ENCODE measurements at places on chromosomes 7 and 10.

DNA sequence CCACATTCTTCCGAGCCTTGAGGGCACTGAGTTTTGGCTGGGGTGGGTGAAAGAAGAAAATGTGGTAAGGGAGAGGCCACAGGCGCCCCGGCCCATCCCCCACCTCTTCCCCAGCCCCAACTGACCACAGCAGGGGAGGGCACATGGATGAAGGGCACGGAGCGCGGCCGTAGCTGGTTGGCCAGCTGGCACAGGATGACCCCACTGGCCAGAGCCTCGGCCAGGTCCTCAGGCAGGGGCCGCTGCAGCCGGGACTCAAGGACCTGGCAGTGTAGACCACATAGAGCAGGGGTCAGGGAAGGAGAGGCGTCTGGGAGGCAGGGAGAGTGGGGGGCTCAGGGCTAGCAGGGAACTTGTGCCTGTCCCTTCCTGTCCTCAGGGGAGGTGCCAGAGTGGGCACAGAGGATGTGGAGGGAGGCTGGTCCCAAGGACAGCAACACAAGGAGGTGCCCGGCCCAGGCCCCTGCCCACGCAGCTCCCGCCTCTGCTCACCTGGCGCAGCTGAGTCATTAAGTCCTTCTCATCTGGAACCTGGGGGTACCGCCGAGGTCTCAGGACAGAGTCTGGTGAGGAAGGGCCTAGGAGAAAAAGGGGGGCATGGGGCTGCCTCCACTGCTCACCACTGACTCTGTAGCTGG, 2.2 kb upstream of the SAP25 start:
- DNase-seq = no peak

- no peak for DNase-seq
Observed at GRCh38 chr10:121572859-121573537, 25.2 kb downstream of the FGFR2 start.

GRCh38 chr10:1130226-1130625, 74.0 kb downstream of the WDR37 start:
- DNase-seq = no peak

DNA sequence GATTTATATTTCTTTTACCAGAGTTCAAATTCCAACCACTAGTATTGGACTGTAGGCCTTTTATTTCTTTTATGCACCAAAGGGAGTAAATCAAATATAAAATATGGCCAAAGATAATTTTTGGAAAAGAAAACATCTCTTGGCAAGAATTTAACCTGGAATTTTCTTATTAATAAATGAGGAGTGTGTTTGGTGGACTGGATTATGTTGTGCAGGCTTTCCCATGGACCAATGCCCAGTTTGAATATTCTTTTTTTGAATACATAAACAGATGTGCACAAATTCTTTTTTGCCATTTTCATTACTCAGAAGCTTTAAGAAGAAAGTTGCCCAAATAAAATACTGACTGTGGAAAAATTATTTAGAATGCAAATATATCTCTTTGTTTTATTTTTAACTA, 22.1 kb upstream of the PRKG1 start:
- DNase-seq = no peak

GRCh38 chr10:43125881-43126731, 12.1 kb upstream of the CSGALNACT2 start:
- no peak for DNase-seq

DNA sequence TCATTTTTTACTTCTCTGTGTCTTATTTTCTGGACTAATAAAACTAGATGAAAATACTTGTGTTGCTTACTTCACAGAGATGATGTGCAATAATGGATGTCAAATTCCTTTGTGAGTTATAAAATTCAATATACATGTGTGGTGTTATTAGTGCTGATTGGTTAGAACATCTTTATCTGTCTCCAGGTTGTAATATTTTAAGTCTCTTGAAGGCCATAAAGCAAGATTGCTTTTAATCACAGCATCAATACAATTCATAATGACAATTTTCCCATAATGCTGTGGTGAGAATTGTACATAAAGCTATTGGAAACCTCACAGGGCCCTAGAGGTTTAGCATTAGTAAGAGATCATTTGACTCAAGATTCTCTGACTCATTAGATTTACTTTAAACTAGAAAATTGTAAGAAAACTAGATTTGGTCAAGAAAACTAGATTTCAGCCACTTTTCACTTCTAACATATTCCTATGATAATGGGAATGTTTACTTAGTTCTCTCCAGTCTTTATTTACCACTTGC, 963.7 kb downstream of the REEP3 start:
- no peak for DNase-seq

GRCh38 chr10:12902135-12902572, 99.4 kb downstream of the CCDC3 start:
- peak; percentile 30 for DNase-seq

DNA sequence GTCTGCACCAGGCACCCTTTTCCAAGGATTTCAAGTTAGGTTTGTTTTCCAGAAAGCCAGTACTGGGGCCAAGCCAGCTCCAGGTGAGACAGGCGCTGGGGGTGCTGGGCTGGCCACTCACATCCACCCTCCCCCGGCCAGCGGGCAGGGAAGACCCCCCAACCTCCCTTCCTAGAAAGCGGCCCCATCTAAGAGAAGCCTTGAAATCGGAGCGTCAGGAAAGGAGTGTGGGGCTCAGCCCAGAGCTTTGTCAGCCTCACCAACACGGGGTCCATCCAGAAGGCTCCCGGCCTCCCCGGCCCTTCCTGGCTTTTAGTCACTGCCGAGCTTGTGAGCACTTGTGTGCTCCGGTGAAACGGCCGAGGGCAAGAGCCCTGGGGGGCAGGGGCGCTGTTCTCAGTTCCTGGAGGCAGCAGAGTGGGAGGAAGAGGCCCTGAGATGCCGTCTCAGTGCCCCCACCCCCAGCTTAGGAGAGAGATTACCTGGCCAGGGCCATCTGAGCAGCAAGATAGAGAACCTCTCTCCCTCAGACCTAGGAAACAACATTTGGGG, 39.6 kb downstream of the PDGFA start:
- DNase-seq = no peak

DNA sequence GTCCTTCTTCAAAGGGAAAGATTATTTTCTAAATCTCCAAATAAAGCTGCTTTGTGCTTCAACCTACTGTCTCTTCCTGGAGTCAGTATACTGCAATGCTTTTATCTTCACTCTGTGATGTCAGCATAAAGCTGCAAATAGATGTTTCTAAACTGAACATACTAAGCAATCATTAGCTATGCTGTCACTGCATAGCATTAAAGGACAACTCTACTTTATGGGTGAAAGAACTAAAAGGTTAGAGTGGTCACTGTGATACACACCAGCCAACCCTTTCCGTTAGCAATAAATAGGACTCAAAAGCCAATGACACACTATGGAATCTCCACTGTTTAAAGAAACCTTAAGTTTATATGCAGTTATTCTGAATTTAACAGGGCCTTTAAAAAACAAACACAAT, 1.8 kb downstream of the CCDC186 start:
- no peak for DNase-seq

GRCh38 chr7:41148521-41148951, 554.4 kb downstream of the INHBA start:
- peak; percentile 80 for DNase-seq

DNA sequence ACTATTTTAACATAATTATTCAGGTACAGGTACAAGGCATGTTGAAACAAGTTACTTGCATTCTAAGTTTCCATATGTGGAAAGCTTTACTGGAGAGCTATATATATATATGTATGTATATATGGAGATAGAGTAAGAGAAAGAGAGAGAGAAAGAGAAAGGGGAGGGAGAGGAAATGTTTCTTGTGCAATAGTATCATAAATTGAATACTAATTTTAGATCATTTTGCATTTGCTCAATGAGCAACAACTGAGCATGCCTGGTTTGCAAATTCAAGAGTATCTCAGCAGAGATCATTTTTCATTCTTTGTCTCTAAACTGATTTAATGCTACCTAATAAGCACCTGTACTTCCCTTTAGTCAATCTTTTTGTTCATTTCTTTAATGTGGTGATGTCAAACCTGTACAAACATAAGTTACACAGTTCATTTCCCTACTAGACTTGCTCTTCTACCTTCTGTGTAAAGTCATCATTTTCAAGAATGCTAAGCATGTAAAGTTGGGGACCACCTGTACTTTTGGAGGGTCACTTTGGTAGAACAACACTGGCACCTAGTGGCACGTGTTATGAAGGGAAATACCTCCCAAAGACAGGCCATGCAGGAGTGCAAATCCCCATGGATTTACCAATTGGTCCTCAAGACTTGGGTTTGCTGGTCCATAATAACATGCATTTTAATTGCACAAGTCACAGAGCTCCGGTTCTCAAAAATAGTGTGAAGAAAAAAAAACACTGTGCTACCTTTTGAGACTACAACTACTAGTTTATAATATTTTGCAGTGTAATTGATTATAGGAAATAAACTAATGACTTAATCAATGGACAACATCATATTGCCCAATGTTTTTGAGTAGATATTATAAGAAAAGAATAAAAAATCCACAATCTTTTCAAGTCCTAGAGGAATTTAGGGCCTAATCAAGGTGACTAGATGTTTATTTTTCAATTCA, 431.2 kb upstream of the IGFBP3 start:
- peak; percentile 22 for DNase-seq

GRCh38 chr7:92934096-92934495, 97.7 kb upstream of the CDK6 start:
- DNase-seq = no peak

DNA sequence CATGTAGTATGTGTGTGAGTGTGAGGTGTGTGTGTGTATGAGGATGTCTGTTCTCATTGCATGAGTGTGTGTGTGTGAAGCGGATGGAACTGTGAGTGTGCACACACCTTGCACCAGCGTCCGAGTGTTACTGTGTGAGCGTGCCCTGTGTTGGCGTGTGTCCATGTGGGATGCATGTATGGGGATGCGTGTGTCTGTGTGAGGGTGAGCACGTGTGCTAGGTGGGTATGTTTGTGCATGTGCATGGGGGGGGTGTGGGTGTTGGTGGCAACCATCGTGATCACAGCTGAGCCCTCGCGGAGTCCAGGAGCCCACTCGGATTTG, 6.4 kb downstream of the KNDC1 start:
- no peak for DNase-seq

DNA sequence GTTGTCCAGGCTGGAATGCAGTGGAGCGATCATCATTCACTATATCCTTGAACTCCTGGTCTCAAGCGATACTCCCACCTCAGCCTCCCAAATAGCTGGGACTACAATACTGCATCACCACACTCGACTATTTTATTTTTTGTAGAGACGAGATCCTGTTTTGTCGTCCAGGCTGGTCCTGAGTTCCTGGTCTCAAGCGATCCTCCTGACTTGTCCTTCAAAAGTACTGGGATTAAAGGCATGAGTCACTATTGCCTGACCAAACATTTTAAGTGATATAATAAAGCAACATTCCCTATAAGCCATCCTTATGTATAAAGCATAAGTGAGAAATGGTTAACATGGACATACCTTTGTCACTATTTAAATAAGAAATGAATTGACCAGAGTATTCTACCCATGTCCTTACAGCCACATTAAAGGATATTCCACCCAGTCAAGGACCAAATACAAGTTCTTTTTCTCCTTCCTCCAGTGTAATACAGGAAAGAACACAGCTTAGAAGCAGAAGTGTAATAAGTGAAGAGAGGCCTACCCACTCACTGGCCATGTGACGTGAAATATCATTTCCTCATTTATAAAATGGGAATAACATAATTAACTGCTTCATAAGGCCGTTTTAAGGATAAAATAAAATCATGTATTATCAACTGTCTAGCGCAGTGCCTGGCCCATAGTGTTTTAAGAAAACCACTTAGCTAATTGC, 82.0 kb downstream of the DOCK4 start:
- DNase-seq = no peak

- no peak for DNase-seq
Observed at GRCh38 chr7:111090846-111091245, at the start of gene LRRN3. Gene LRRN3, plus strand, starts transcription at chr7:111091127. Its CDS starts 31,646 bp downstream, at chr7:111122773.

DNA sequence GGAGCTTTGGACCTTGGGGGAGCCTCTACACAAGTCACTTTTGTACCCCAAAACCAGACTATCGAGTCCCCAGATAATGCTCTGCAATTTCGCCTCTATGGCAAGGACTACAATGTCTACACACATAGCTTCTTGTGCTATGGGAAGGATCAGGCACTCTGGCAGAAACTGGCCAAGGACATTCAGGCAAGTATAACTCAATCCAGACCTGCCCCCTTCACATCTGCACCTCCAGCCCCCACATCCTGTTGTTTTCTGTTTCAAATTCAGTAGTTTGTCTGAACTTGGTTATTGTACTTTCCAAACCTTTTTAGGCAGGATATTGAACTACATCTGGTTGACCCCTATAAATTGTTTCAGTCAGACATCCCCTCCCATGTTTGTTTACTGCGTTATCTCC, 62.4 kb upstream of the CC2D2B start:
- DNase-seq = no peak

DNA sequence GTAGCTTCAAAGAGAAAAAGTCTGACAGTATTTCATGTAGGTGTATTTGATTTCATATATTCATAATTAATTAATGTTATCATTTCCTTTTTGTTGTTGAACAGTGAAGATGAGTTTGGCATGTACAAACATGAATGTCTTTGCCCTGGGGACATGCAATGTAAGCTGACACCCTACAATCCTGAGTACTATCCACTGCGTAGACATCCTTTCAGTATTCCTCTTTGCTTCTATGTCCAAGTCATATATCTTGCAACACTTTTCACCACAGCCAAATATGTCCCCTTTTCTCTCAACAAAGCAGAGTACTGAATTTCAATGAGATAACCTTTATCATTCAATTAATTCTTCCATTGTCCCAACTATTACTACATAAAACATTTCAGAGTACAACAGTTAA, 93.6 kb downstream of the GPR37 start:
- DNase-seq = no peak

DNA sequence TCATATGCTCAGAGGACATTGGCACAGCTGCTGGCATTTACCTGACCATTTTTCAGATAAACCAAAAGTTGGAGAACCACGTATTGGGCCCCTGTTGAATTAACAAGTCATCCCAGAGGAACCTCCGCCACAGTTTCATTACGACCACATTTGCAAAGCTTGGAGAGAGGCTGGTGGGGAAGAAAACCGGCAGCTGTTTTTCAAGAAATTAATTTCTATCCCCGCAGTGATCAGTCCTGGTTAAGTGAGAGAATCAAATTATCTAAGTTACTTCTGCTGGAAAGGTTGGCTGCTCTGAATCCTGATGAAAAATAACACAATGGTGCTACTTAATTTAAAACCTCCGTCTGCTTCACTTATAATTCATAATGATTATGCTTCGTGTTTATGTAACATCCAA, 737.1 kb upstream of the AUTS2 start:
- DNase-seq = no peak

- DNase-seq = no peak
Observed at GRCh38 chr10:133608855-133609254, 17.7 kb downstream of the FRG2B start.
